Lung (tissue), 17 donors: ENCODE measurements at places on chromosomes 5 and 9.

DNA sequence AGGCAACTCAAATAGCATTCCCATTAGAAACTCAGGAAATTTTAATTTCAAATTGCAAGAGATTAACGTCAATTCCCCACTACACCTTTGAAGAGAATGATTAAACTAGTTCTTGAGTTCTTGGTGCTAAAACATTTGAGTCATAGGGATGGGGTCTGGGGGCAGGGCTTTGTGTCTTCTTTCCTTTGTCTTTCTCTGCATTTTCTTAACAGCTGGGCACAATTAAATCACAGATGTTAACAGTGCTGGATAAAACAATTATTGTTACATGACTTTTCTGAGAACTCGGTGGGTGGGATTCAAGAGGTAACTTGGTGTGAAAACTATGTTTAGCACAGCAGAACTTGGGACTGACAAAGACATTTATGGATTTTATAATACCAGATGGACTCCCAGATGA is 351.9 kb upstream of the TNC start:
- no peak for DNase-seq

DNA sequence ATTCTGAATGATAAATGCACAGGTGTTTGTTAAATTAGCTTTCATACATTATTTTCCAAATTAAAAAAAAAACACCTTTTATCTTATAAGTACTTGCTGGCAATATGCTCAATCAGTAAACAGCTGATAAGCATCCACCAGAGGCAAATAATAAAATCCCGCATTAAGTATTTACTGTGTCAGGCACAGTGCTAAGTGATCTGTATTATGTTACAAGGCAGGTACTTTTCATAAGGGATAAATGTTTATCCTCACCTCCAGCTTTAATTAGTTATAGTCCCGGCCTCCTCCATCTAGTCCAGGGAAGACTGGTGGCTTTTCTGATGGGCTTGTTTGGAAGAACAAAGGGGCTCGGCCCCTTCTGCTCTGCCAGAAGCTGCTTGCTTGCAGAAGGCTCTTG is 40.1 kb downstream of the PFDN1 start:
- no peak for DNase-seq

DNA sequence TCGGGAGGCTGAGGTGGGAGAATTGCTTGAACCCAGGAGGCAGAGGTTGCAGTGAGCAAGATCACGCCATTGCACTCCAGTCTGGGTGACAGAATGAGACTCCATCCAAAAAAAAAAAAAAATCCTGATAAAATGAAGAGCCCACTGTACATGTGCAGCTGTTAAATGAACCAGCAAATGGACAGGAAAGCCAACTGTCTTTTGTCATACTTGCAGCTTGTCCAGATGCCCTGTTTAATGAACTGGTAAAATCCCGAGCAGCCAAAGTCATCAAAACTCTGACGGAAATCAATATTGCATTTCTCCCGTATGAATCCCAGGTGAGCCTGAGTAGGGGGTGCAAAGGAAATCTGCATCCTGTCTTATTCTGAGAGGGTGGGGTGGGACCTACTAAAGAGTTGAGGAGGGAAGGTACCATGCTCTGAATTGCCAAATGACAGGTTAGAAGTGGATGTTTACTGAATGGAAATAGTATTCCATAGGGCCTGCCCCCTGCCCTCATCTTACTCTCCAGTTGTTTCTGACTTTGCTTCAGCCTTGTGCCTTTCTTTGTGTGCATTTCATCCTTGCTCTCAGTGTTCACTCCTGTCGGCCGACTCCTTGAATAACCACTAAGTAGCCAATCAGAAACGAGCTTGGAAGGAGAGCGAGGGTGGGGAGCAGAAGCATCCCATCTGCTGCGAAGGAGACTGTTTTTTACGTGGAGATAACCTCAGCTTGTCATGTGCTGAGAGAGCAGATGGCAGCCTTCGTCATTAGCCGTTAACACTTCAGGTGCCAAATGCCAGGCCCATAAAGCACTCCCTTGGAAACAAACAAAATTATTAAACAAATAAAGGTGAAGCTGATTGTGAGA is 45.7 kb upstream of the CFAP157 start:
- peak; percentile 35 for DNase-seq

DNA sequence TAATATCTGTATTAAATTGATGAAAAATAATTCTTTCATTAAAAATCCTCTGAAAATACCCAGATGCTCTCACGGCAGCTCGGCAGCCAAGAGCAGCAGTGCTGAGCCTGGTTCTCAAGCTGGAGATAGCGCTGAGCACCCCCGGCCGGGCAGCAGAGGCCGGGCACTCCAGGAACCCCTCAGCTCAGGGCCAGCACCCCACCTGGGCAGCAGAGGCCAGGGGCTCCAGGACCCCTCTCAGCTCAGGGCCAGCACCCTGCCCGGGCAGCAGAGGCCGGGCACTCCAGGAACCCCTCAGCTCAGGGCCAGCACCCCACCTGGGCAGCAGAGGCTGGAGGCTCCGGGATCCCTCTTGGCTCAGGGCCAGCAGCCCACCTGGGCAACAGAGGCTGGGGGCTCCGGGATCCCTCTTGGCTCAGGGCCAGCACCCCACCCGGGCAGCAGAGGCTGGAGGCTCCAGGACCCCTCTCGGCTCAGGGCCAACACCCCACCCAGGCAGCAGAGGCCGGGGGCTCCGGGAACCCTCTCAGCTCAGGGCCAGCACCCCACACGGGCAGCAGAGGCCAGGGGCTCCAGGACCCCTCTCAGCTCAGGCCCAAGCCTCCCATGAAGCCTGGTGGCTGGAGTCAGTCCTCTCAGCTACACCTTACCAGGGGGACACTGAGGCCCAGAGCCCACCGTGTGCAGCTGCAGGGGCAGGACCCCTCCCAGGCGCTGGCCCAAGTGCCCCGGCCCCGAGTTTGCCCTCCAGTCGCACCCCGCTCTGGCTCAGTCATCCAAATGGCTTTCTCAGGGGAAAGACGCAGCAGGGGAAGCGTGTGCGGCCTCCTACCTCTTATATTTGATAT is 21.7 kb downstream of the CLPTM1L start:
- DNase-seq, result no peak

DNA sequence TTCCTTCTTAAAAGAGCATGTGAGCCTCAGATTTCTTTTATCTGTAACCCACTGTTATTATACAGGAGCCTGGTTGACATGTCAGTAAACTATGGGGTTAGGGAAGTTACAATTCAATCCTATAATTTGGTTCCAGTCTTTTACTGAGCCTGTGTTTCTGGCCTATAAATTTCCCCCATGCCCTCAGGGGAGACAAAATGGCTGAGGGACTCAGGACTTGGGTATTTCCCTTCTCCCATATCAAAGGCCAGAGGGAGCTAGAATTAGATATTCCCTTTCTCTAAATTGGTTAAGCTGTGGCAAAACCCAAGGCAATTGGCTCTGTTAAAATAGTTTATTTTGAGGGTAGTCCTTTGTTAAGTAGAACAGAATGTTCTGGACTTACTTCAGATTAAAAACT is 823.2 kb downstream of the TLE1 start:
- DNase-seq, result no peak

- peak; percentile 82 for DNase-seq
These were observed 7.1 kb downstream of the RXRA start for GRCh38 chr9:134333234-134333873.

DNA sequence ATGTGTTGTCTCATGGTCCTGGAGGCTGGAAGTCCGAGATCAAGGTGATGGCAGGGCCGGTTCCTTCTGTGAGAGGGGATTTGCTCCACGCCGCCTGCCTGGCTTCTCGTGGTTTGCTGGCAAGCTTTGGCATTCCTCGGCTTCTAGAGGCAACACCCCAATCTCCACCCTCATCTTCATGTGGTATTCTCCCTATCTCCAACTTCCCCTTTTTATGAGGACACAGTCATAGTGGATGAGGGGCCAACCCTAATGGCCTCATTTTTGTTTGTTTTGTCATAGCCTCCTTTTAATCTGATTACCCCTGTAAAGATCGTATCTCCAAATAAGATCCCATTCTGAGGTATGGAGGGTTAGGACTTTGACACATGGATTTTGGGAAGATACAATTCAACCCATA is 41.7 kb upstream of the CLK4 start:
- DNase-seq, result no peak

DNA sequence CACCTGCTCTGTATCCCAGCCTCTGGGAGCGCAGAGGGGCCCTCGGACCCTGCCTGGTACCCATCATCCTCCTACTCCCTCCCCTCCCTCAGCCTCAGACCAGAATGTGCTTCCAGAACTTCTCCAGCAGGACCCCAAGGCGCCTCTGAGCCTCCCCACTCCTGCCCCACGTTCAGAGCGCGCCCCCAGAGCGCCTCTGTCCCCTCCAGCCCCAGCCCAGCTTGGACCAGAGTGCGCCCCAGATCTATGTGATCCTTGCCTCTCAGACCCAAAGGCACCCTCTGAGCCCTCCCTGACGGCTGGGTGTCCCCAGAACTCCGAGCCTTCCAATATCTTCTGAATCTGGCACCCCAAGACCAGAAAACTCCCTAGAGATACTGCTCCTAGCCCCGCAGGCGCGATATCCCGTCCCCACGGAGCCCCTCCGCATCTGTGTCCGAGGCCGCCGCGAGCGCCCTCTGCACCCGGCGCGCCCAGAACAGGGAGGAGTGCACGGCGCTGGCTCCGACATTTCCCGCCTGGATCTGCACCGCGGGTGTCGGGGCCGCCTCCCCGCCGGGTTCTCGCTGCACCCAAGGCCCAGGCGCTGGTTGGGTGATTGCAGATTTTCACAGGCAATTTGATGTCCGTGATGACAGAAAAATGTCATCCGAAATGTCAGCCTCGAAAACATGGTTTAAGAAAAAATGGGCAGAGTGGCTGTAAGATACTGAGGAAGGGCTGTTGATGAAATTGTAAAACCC is 522 bp downstream of the BHMT start:
- no peak for DNase-seq

DNA sequence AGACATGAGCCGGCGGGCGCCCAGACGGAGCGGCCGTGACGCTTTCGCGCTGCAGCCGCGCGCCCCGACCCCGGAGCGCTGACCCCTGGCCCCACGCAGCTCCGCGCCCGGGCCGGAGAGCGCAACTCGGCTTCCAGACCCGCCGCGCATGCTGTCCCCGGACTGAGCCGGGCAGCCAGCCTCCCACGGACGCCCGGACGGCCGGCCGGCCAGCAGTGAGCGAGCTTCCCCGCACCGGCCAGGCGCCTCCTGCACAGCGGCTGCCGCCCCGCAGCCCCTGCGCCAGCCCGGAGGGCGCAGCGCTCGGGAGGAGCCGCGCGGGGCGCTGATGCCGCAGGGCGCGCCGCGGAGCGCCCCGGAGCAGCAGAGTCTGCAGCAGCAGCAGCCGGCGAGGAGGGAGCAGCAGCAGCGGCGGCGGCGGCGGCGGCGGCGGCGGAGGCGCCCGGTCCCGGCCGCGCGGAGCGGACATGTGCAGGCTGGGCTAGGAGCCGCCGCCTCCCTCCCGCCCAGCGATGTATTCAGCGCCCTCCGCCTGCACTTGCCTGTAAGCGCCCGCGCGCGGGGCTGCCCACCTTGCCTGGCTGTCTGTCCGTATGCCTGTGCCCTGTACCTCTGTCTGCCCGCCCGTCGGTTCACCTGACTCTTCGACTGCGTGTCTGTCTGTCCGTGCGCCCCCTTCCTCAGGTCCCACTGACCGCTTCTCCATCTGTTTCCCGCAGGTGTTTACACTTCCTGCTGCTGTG is 412 bp downstream of the FGF18 start:
- peak; percentile 38 for DNase-seq

- DNase-seq, result no peak
These were observed 54.0 kb upstream of the SLIT3 start for GRCh38 chr5:169354921-169355320.

DNA sequence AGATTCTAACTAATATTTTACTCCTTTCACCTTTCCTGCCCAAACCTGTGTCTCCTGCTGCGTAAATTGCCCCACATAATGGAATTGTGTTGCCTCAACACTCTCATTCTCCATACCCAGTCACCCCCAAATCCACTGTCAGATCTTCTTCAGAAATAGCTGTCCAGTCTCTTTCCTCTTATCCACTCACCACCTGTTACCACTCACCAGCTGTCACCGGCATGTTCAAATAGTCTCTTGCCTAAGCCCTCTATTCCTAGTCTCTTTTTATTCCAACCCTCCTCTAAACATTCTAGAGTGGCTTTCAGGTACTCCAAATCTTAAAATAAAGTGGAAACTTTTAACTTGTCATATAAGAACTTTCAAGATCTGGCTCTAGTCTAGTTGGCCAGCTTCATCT is 262.0 kb upstream of the FBXL7 start:
- DNase-seq, result no peak

DNA sequence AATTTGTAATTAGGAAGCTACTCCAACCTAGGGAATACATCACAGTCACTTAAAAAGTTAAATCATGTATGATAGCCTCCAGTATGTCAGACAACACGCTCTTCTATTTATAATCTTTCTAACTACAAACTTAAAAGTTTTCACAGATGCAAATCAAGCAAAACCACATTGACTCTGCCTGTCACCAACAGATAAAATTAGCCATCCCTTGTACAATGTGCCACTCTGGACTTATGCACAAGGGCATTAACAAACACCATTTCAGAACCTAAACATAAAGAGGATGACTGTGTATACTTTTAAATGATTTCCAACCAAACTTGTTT is 14.7 kb downstream of the ERP44 start:
- no peak for DNase-seq

GRCh38 chr5:1497795-1498622 is 25.8 kb downstream of the LPCAT1 start:
- no peak for DNase-seq

DNA sequence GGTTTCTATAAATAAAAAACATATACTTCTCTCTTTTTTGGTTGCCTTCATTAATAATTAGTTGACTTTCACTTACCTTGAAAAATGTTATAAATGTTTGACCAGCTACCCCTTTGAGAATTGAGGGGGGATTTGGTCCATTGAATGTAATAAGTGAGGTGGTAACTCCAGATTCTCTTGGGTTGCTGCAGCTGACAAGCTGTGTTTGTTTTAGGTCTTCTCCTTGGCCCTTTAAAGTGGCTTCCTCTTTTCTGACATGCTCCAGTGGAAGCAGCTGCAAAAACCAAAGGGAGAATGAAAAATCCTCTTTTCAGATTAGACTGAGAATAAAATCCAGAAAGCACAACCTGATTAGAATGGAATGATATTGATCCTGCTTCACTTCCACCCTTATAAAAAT is 410.5 kb downstream of the TMEM38B start:
- DNase-seq, result no peak

DNA sequence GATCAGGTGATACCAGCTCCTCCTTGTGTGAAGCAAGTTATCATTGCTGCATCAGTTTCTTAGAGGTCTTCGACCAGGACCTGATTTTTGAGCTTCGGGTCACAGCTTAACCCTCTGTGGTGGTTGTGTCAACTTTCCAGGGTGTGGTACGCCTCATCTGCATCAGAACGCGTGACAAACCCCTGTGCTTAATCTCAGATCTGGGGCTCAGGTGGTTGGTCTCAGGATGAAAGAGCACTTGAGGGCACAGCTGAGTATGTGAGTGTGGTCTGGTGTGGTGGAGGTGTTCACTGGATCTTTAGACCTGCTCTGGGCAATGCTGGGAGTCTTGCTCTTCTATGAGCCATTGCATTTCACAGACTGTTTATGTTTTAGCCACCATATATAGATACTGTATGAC is 64.1 kb downstream of the OSTF1 start:
- no peak for DNase-seq

- peak; percentile 87 for DNase-seq
These were observed 50.3 kb downstream of the SLC22A5 start for GRCh38 chr5:132419502-132420468.

- no peak for DNase-seq
These were observed 123.4 kb upstream of the APC start for GRCh38 chr5:112614285-112614684.

GRCh38 chr9:16217943-16218701 is 652.3 kb downstream of the BNC2 start:
- no peak for DNase-seq

GRCh38 chr5:89213573-89213972 is 330.6 kb upstream of the MEF2C start:
- peak; percentile 72 for DNase-seq

- DNase-seq, result peak; percentile 96
These were observed 129.6 kb downstream of the KCNIP1 start for GRCh38 chr5:170633235-170634081.
